ENCODE measurements at places on chromosomes 1 and 21.

- DNase-seq, result no peak
Measured at GRCh38 chr1:229121845-229122436, 149.0 kb upstream of the RAB4A start.

DNA sequence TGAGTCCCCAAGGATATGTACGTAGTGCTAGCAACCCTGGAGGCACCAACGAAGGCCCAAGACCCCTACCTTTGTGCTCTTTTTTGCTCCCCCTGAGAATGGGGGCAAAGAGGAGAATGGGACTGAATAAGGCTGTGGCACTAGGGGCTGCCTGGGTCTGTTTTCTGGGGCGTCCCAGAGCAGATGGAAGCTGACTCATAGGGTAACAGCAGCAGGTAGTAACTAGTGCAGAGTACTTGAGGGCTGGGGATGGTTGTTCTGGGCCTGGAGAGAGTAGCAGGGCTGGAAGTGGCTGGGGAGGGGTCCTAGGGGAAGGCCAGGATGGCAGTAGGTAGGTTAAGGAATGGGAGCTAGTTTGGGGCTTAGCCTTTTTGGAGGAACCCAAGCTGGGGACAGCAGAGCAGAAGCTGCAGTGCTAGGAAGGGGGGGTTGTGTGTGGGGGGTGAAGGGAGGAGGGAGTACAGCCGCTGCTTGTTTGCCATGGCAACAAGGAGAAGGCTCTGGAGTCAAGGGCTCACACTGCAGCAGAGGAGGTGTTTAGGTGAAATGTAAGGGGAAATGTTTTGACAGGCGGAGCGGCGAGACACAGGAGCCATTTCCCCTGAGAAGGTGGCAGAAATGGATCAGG lies 1.8 kb downstream of the NCDN start:
- no peak for DNase-seq

- no peak for DNase-seq
Measured at GRCh38 chr1:16191309-16191708, 21.1 kb downstream of the ARHGEF19 start.

DNA sequence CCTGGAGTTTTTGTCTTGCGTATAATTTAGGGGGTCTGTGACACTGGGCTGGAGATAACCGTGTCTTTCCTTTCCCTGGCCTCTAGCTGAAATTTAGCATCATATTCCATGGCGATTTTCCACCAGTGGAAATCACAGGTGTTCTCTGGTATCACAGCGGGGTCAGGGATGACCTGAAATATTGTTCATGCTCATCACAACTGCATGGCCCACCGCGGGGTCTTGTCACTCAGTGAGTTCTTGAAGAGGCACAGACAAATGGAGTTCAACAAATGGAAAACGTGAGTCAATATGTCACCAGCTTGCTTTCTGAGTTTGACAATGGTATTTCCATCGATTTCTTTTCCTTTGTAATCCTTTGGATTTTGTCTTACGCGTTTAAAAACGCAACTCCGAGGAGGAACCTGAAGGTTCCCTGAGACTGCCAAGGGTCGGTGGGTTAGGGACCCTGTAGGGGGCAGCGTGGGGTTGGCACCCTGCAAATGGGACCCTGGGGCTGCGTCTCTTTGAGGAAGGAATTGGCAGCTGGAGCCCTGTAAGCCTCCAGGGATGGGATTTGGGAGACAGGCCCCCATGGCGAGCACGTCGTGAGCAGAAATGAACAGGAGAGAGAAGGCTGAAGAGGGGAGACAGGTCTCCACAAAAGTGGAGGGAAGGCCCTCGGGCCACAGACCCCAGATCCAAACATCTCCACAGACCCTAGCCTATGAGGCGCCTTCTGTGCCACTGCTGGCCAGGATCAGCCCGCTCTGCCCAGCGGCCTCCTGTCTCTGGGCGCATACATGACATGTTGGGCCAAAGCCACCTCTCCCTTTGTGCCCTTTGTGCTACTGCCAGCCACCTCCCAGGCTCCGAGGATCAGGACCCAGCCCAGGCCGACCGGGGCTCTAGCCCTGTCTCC lies 32.1 kb upstream of the RUNX3 start:
- no peak for DNase-seq

GRCh38 chr21:35043549-35043948 lies 5.6 kb downstream of the RUNX1 start:
- no peak for DNase-seq

GRCh38 chr1:18820791-18821641 lies 38.4 kb downstream of the TAS1R2 start:
- DNase-seq, result peak; percentile 49

DNA sequence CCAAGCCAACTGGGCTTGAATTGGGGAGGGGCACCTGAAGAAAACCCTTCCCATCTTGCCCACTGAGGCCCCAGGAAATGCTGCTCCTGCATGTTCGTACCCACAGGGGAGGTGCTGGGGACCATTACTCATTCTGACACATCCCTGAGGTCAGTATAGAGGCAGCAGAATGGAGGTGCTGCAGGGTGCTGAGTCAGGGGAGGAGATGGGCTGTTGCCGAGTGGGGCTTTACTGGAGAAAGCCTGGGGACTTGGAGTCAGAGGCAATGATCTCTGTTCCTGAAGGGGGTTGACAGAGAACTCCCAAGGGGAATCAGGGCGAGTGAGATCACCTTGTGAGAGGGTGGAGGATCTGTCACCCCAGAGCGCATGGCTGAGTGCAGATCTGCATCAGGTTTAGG lies 40.2 kb upstream of the KCNA10 start:
- DNase-seq, result no peak

GRCh38 chr21:38804030-38804788 lies 1.5 kb upstream of the ETS2 start:
- no peak for DNase-seq

DNA sequence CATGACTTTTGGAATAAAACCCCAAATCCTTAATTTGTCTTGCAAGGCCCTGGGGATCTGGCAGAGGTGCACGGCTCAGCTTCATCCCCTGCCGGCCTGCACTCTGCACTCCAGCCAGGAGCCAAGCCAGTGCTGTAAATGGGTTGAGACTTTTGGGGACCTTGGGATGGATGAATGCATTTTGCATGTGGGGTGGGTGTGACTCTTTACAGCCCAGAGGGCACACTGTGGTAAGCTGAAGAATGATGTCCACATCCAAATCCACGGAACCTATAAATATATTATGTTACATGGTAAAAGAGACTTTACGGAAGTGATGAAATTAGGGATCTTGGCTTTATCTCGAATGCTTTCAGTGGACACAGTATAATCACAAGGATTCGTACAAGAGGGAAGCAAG lies 177.8 kb downstream of the EDEM3 start:
- DNase-seq, result no peak

GRCh38 chr21:30882866-30883597 lies 1.7 kb upstream of the KRTAP11-1 start:
- no peak for DNase-seq

DNA sequence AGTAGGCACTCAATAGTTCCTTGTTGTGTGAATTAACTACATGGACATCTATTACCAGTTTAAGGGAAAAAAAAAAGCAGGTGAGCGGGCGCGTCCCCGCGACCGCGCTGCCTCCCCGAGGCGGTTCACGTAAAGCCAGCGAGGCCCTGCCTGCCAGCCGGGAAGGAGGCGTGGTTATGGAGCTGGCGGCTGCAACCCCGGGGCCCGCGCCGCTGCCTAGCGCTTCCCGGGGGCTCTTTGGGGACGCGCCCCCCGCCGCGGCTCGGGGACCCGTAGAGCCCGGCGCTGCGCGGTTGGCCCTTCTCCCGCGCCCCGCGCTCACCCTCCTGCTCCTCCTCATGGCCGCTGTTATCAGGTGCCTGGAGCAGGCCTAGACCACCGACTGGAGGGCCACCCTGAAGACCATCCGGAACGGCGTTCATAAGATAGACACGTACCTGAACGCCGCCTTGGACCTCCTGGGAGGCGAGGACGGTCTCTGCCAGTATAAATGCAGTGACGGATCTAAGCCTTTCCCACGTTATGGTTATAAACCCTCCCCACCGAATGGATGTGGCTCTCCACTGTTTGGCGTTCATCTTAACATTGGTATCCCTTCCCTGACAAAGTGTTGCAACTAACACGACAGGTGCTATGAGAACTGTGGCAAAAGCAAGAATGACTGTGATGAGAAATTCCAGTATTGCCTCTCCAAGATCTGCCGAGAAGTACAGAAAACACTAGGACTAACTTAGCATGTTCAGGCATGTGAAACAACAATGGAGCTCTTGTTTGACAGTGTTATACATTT lies 2.6 kb upstream of the CC2D1B start:
- peak; percentile 28 for DNase-seq

Data from stimulated activated CD4-positive, alpha-beta T cell treated with anti-CD3 and anti-CD28 coated beads, Interleukin-12 subunit alpha, Interleukin-12 subunit beta, amount 100 ng/mL, for 48 hours (primary cell).